AG04450 (cell line): ENCODE measurements at places on chromosomes 11 and 22.
A peak's percentile ranks its signal among the peaks of the same experiment; 100 is the strongest.

- DNase-seq = no peak
Measured at GRCh38 chr11:61955422-61956135, 5.4 kb downstream of the BEST1 start.

DNA sequence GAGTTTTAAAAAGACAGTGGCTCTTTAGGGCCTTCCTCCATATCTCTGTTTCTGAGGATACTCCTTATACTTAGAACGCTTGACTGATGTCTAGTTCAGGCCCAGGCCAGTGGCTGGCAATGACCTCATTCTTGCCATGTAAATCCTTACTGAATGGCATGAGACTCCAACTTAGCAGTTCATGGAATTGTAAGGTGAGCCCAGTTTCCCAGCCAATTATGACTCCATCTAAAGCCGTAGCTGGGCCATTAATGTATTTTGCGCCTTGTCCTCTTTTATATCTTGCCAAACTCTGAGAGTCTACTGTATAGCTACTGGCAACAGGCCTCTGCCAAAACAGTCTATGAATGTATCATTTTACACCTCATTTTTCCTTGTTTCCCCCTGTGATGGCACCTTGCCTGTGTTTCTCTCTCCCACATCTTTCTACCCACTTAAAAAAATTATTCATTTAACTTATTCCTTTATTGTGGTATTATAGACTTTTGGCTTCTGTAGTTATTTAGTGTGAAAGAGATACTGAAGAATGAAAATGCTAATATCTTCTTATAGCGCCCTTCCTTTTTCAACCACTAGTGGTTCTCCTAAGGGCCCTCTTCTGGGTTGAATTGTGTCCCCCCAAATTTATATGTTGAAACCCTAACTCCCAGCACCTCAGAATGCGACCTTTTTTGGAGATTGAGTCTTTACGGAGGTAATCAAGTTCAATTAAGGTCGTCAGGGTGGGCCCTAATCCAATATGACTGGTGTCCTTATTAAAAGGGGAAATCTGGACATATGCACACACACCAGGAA is 67.4 kb downstream of the ZNRF3 start:
- DNase-seq = no peak

DNA sequence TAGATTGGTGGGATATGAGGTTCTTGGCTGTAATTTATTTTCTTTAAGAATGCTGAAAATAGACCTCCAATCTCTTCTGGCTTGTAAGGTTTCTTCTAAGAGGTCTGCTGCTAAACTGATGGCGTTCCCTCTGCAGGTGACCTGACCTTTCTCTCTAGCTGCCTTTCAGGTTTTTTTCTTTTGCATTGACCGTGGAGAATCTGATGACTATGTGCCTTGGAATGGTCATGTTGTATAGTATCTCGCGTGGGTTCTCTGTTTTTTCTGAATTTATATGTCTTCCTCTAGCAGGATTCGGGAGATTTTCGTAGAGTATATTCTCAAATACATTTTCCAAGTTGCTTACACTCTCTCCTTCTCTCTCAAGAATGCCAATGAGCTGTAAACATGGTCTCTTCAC is 122.2 kb downstream of the DDX10 start:
- DNase-seq = no peak

DNA sequence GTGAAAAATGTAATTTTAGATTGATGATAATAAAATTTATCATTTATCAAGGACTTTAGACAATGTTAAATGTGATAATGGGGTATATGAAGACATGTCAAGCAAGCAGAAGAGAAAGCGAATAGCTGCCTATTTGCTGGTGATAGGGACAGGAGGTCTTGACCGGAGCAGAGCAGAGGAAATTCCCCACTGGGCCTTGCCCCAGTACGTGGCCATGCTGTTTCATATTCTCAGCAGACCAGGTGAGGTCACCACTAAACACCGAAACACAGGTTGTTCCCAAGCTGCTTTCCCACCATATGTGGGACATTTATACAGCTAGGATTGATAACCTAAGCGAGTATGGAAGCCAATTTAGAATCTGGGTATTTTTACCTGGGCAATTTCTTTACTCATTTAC is 1629.6 kb downstream of the FAM181B start:
- DNase-seq = no peak

GRCh38 chr11:59097113-59097708 is 9.8 kb upstream of the FAM111B start:
- DNase-seq = peak; percentile 46

DNA sequence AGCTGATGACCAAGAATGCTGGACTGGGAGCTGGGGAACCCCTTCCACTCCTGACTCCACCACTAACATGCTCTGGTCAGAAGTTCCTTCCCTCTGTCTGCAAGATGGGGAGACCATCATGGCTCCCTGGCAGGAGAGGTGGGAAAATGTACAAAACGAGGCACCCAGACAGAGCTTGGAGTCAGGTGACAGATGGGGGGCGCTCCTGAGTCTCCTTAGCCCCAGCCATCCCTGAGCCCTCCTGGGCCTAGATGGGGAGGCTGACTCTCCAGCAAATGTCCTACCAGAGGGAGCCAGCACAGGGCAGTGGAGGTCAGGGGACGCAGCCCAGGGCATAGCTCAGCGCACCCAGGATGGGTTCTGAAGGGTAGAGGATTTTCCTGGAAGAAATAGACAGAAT is 20.0 kb downstream of the KCNJ4 start:
- DNase-seq = no peak

- no peak for DNase-seq
Measured at GRCh38 chr11:70038034-70038834, 39.9 kb upstream of the ANO1 start.

DNA sequence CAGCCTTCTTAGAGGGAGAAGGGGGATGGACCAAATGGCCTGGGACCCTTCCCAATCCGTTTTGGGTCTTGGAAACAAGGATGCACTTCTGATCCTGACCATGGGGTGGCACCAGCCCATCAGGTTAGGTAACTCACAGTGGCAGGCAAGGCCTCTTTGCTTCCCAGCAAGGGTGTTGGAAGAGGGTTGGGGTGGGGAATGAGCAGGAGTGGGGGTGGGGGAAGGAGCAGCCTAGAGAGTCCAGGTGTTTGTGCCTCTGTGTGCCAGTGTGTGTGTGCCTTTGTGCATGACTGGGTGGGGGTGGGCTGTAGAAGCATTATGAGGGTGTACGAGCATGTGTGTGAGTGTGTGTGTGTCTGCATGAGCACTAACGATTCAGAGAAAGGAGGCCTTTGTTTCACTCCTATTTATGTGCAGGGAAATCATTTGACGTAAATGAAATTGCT is 213.1 kb downstream of the INSC start:
- peak; percentile 7 for DNase-seq

- peak; percentile 50 for DNase-seq
Measured at GRCh38 chr11:35622070-35622469, 3.8 kb downstream of the FJX1 start.

DNA sequence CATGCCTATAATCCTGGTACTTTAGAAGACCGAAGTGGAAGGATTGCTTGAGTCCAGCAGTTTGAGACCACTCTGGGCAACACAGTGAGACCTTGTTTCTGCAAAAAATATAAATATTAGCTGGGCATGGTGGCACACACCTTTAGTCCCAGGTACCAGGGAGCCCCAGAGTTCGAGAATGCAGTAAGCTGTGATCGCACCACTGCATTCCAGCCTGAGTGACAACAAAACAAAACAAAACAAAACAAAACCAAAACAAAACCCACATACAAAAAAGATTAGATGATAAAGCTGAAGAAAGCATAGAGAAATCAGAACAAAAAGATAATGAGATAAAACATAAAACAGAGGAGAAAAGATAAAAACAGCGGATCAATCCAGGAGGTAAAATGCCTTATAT is 62.1 kb downstream of the TCF20 start:
- DNase-seq = no peak

DNA sequence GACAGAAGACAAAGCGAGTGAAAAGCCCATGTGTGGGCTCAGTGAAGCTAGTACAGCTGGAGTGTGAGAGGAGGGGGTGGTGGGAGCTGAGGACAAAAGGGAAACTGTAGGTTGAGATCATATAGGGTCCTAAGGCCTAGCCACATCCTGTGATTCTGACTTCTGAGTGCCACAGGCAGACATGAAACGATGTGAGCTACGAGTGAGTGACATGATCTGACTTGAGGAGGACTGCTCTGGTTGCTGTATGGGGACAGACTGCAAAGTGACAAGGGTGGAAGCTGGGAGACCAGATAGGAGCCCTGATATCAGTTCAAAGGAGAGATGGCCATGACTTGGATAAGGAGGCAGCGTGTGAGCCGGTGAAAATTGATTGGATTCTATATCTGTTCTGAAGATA is 85.4 kb downstream of the MICAL2 start:
- no peak for DNase-seq

- no peak for DNase-seq
Measured at GRCh38 chr22:18994701-18995326, 58.7 kb upstream of the PRODH start.

GRCh38 chr11:46326813-46327416 is 20.3 kb upstream of the DGKZ start:
- no peak for DNase-seq
